ENCODE measurements at places on chromosomes 16 and 17.

DNA sequence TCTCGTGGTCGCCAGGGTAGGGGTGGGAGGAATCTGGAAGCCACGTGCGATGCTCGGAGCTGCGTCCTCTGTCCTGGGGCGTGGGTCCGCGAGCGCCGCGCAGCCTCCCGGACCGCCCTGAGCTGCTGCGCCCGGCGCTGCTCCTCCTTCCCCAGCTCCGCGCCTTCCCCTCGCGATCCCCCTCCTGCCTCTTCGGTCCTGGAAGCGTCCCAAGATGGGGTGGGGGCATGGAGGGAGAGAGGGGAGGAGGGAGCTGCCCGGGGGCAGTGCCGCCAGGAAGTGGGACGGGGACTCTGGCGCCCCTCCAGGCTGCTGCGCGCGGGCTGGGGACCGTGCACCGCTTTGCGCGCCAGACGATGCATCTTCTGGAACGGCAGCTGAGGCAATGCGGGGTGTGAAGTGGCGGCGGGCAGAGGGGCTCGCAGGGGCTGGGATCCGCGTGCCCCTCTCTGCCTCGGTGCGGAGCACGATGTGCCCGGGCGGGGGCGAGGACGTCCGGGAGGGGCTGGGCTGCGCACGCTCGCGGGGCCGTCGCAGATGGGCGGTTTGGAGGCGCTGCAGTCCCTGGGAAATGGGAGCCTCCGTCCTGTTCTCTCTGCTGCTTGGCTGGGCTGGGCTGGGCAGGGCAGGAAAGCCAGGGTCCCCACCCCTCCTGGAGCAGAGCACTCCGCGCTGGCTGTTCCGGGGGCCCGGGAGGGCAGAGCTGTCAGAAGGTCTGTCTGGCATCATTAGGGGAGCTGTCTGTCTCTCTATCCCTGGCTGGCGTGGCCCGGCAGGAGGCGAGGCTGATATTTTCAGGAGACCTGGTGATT is 388.0 kb downstream of the SEC14L1 start:
- no peak for DNase-seq

- DNase-seq: no peak
Observed at GRCh38 chr16:11627822-11628457, 40.3 kb upstream of the SNN start.

DNA sequence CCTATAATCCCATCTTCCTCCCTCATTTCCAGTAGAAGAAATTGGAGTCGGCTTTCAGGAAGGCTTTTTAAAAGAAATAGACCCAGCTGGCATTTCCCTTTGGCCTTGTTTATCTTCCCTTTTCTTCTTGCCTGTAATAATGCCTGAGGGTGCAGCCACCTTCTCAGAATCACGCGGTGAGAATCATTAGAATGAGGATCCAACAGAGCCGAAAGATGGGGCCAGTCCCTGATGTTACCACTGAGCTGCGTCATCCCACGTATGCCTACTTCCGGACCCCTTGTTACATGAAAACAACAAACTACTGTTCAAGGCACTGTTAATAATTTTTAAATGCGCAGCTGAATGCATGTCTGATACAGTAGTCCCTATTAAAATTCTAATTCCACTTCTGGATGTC is 24.1 kb downstream of the SDR42E1 start:
- DNase-seq: no peak

DNA sequence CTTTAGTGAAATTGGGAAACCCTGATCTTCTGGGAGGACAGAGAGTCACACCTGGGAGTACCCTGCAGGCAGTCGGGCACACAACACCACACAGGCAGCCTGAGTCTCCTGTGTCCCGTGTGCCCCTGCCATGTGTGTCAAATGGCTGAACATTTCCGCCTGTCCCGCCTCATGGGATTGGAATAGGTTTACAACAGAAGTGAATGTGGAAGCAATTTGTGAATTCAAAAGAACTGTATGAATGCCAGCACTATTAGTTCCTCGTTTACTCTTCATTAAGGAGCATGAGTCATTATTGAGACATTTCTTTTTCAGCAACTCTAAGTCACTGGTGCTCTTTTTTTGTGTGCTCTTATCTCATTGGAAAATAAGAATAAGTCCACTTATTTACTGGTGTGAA is 226.5 kb downstream of the PMP22 start:
- DNase-seq: no peak

DNA sequence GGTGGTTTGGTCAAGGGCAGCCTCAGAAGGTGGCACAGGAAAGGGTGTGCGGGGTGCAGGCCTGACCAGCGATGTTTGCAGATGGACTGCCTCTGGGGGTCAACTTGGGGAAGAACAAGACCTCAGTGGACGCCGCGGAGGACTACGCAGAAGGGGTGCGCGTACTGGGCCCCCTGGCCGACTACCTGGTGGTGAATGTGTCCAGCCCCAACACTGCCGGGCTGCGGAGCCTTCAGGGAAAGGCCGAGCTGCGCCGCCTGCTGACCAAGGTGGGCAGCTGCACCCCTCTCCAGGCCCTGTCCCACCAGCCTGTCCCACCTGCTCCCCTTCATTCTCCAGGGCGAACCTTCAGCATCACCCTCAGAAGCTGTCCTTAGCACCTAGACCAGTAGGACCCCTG is 12.5 kb downstream of the DHODH start:
- no peak for DNase-seq

- peak; percentile 33 for DNase-seq
Observed at GRCh38 chr16:1105888-1106620, 10.0 kb upstream of the C1QTNF8 start.

- no peak for DNase-seq
Observed at GRCh38 chr17:1482680-1483079, 9.8 kb downstream of the MYO1C start.

DNA sequence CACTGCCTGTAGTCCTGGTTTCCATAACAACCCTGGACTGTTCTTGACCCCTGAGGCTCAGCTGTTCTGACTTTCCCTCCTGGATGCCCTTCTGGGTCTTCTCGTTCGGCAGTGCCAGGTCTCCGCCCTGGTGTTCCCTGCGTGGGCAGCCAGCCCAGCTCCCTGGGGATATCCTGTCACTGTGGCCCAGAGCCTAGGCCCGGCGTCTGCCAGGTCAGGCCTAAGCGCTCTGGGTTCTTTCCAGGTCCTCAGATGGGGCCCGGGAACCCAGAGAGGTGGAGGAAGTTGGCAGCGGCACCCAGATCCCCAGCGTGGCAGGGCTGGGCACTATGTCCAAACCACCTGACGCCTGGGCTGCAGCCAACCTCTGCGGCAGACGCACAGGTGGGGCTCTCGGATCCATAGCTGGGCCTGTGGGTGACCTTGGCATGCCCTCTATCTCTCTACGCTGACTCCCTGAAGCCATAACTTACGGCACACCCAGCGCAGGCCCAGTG is 12.5 kb upstream of the ATP2A3 start:
- DNase-seq: no peak

DNA sequence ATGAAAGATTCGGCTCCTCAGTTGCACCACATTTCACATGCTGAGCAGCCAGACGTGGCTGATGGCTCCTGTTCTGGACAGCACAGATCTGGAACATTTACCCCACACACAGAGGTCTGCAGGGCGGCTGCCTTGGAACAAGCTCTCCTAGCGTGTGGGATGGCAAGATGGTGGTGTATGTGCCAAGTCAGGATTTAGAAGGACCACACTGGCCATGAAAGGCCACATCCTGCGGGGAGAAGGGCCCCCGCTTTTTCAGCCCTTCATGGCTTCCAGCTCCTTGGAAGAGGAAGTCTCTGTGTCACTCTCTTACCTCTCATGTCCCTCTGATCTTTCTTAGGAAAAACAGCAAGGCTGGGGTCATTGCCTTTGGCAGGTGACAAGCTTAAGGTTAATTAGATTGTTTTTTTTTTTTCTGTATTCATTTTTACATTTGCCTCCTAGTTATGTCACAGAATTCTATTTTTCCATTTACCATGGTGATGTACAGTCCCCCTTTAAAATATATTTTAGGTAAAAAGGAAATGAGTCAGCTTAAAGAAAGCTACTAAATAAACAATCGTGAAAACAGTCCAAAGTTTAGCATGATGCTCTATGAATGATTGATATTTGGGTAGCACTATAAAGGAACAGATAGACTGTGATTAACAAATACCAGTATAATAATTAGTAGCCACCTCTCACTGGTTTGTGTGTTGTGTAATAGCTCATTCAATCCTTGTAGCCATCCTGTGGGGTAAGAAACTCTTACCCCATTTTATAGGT is 396.6 kb downstream of the CPPED1 start:
- DNase-seq: no peak

GRCh38 chr16:19138601-19139000 is 24.8 kb downstream of the ITPRIPL2 start:
- no peak for DNase-seq

- DNase-seq: peak; percentile 60
Observed at GRCh38 chr17:17682293-17682736, 1.1 kb downstream of the RAI1 start.

GRCh38 chr17:68850749-68851510 is 104.3 kb downstream of the ABCA8 start:
- no peak for DNase-seq

- no peak for DNase-seq
Observed at GRCh38 chr17:38748149-38748891, at the start of gene PCGF2. Gene PCGF2, minus strand, starts transcription at chr17:38748336. Its CDS starts 7,934 bp downstream, at chr17:38740402.

DNA sequence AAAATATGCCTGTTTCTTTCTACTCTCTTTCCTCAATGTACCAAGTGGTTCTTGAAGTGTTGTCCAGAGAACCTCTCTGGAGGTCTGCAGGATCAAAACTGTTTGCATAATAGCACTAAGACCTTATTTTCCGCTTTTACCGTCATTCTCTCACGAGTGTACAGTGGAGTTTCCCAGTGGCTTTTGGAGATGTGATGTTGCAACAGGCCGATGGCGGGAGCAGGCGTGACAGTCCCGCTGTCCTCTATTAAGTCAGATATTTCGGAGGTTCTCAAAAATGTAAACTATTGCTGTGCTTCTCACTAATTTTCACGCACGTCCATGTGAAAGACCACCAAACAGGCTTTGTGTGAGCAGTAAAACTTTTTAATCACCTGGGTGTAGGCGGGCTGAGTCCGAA is 8.3 kb upstream of the GPRC5B start:
- DNase-seq: no peak
